ENCODE measurements at places on chromosomes 2 and 18. TPM values are rescaled to one million over a fixed set of nuclear protein-coding genes. Genes with fewer than 3 reads are reported as not detected.

CKAP2L gene
- not detected for polyA plus RNA-seq

- no peak for DNase-seq
Observed at GRCh38 chr18:58175786-58176176, 131.8 kb downstream of the NEDD4L start.

GRCh38 chr18:80109676-80110078, 615 bp downstream of the ADNP2 start:
- DNase-seq: peak; percentile 58

ZNF804A gene
- polyA plus RNA-seq: 1.2 TPM

GRCh38 chr18:33459612-33460011, 19.1 kb upstream of the CCDC178 start:
- DNase-seq: no peak

DNA sequence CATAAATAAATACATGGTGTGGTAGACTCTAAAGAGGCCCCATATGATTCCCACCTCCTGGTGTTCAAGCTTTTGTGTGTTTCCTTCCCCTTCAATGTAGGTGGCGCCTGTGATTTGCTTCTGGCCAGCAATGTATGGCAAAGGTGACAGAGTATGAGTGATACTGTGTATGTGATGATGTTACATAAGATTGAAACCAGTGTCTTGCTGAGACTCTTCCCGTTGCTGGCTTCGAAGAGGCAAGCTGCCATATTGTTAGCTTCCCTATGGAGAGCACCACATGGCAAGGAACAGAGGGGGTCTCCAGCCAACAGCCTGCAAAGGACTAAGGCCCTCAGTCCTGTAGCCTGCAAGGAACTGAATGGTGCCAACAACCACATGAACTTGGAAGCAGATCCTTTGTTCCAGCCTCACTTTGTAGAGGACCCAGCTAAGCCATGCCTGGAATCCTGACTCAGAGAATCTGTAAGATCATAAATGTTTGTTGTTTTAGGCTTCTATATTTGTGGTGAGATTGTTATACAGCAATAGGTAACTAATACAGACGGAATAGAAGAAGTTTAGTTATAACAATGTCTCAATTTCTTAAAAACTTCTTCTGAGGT, 1.7 kb upstream of the SMAD4 start:
- DNase-seq: no peak

GAD1 gene
- 4.1 TPM for polyA plus RNA-seq

DNA sequence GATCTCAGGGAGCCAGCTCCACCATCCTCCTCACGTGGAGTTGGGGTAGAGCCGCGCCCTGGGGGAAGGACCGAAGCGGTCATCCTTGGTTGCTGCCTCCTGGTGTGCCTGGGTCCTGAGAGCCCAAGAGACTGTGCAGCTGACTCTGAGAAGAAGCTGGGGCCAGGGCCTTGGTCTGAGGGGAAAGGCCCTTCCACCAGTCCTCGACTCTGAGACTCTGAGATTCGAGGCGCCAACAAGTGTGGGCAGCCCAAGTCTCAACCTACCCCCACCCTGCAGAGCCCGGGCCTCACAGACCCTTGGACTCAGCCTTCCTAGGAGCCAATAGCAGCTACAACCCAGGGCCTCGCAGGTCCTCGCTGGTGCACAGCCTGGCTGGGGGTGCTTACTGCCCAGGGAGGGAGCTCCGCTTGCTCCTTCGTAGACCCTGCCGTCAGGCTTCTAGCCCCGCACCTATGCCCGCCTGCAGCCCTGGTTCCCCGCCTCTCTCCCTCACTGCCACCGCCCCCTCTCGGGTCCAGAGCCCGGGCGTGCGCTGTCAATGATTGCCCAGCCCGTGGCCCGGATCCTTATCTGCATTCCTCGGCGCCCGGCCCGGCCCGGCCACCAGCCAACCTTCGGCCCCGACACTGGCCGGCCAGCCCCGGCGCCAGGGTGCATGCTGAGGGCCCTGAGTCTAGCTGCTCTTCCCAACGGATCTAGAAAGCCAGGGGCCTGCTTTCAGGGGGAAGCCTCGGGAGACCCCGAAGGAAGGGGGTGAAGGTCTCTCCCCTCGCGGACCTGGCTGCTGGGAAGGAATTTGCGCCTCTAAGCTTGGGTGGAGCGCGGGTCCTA, 2.0 kb downstream of the IHH start:
- peak; percentile 65 for DNase-seq

NEU2 gene
- polyA plus RNA-seq: not detected

Measured in kidney (tissue), 22 donors.